ENCODE measurements at places on chromosomes 5 and 9.

GRCh38 chr9:136728080-136728547, 14.6 kb downstream of the LCN10 start:
- peak; percentile 92 for DNase-seq

DNA sequence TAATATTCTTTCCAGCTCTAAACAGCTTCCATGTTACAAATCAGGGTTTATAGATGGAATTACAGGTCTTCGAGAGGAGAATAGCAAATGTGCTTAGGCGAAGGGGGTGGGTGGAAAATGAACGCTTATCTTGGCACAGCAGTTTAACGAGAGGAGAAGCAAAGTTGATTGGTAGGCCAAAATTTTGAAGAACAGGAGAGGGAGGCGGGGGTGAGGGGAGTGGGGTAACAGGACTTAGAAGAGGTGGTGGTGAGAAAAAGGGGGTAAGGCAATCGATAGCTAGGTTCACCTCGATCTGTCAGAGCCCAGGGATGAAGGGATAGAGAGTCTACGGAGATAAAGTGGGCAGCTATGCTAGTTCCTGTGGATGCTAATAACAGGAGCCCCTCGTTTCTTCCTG, 764 bp downstream of the ANKRA2 start:
- no peak for DNase-seq

- no peak for DNase-seq
Measured at GRCh38 chr5:170112876-170113521, 7.3 kb downstream of the FOXI1 start.

- DNase-seq, result no peak
Measured at GRCh38 chr9:17116400-17116837, 18.4 kb upstream of the CNTLN start.

All from activated gamma-delta T cell treated with anti-CD3 and anti-CD28 coated beads, Interleukin-2, amount 50 U/mL, for 16 hours (primary cell).